ENCODE measurements at places on chromosomes 12 and 14.
A peak's percentile ranks its signal among the peaks of the same experiment; 100 is the strongest.

- peak; percentile 29 for DNase-seq
Measured at GRCh38 chr12:11837216-11837934, 187.9 kb downstream of the ETV6 start.

GRCh38 chr14:90336401-90336800, 4.7 kb upstream of the NRDE2 start:
- DNase-seq, result no peak

GRCh38 chr14:20455355-20456300, 602 bp downstream of the APEX1 start:
- DNase-seq, result peak; percentile 84

DNA sequence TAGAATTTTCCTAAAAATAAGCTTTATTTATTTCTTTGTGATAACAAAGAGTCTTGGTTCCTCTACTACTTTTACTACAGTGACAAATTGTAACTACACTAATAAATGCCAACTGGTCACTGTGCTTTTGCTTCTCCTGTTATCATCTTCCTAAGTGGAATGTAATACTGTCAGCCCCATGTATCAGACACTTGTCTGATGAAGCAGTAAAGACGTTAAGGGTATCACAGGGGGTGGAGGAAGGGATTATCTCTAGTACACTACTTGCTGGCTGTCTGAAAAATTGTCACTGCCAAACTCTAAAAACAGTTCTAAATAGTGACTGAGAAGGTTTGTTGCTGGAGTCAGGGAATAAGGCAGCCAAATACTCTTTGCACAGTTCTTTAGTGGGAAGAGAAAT, 11.3 kb downstream of the ASB8 start:
- DNase-seq, result no peak

DNA sequence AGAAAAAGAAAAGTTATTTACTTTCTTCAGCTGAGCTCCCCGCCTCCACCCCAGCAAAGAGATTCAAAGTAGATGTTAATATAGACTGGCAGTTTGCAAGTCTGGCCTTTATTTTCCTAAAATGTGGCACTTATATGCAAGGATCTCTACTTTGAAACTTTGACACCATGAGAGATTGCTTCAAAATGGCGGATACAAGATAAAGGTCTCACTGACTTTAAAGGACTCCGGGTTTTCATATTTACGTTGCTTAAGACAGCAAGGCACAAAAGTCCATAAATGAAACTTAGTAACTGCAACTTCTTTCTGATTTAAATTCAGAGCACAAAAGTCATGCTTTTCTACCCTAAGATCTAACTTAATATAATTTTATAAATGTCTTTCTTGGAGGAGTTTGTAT, 3.5 kb downstream of the OTX2 start:
- no peak for DNase-seq

DNA sequence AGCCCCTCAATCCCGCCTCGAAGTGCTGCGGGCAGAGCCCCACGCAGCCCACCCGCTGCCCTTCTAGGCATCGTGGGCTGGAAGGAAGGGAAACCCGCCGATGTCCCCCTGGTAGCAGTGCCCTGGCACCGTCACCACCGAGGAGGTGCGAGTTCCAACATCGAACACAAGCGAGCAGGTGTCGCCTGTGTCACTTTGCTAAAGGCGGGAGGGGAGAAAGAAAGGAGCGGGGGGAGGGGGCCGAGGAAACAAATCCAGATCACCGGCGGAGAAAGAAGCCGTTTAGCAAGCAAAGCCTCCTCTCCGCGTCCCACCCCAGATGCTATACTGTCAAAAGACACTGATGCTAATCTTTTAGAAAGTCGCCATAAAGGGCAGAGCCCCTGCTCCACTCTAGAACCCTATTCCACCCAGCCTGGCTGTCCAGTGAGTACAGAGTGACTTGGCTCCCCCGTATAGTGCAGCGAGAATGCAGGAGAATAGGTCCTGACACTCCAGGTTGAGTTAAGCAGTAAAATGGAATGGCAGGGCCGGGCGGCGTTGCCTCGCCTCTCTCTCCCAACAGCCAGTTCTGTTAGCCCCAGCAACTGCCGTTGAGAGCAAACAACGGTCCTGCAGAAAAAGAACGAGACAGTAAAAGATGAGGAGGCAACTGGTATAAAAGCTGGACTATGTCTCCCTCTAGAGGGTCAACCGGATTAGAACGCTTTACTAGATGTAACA, 67.9 kb upstream of the USP15 start:
- peak; percentile 80 for DNase-seq

DNA sequence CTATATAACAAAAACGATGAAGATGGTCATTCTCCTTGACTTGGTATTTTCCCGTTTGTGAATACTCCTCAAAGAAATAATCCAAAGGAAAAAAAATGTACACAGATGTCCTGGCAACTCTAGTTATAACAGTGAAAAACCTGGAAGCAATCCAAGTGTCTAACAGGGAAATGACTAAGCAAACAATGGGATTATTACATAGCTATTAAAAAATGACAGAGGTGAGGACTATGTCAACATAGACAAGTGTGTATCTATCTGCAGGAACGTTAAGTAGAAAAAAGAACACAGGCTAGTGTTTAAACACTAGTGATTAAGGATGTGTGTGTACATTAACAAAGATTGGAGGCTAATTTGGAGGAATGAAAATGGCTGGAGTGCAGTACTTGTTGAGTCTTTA, 5.9 kb upstream of the APOLD1 start:
- DNase-seq, result peak; percentile 8

DNA sequence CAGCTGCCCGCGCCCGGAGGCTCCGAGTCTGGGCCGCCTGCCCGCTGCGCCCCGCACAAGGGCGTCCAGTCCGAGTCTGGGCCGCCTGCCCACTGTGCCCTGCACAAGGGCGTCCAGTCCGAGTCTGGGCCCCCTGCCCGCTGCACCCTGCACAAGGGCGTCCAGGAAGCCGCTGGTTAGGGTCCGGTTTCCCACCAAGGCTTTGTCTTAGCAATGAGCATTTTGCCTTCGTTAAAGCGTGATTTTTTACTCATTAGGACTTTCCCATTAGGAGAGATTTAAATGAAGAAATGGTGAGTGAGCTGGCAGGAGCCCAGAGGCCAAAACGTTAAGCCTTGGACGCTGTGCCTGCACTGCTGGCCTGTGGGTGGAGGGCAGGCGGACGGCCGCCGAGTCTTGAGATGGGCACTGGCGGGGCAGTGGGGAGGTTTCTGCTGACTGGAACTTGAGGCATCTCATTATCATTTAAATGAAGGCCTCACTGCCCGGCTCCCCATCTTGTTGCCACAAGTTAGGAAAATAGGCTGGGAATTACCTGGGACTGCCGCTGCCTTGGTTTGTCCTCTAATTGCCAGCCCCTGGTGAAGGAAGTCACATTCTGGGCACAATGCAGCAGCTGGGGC, 36.0 kb downstream of the FBRSL1 start:
- DNase-seq, result no peak

- DNase-seq, result no peak
Measured at GRCh38 chr12:6786416-6787094, 2.8 kb upstream of the CD4 start.
